Common myeloid progenitor, CD34-positive (primary cell): ENCODE measurements at places on chromosomes 12 and 14.

DNA sequence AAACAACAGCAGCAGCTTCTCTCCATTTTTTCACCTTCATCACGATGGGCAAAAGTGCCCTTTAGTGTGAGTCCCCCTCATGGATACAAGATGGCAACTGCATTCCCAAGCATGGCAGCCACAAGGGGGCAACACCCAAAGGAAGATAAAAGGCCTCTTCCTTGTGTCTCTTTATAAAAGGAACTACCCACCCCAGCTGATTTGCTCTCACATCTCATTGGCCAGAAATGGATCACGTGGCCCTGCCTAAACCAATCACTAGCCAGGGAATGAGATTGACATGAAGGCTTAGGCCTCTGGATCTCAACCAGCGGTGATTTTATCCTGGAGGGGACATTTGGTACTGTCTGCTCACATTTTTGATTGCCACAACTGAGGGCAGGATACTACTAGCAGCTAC lies 21.9 kb upstream of the IFT81 start:
- peak; percentile 85 for DNase-seq

DNA sequence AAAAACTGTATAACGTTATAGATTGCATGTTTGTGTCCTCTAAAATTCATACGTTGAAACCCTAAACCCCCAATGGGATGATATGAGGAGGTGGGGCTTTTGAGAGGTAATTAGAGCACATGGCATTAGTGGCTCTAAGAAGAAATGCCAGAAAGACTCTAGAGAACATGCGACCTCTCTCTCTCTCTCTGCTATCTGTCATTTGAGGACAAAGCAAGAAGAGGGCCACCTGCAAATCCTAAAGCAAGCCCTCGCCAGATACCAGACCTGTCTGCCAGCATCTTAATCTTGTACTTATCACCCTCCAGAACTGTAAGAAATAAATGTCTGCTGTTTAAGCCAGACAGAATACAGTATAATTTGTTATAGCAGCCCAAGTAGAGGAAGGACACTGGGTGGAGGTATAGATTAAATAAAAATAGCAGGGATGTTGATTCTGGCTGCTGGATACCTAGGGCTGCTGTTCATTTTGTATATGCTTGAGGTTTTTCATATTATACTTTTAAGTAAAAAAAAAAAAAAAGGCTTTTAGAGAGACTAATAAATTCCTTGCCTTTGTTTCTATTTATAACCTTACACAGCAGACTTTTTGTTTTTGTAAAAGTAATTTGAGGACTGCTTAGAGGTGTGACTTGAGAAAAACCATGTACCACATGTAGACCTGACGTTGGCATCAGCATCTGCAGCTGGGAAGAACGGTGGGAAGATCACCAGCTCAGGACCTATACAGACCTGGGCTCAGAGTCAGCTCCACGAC lies 26.9 kb downstream of the MOK start:
- no peak for DNase-seq

- no peak for DNase-seq
Observed at GRCh38 chr12:34392741-34393085, 370.4 kb downstream of the ALG10 start.

- peak; percentile 57 for DNase-seq
Observed at GRCh38 chr12:116060764-116061163, 216.7 kb downstream of the MED13L start.

- DNase-seq: peak; percentile 89
Observed at GRCh38 chr14:24312736-24313507, 1.6 kb downstream of the LTB4R start.

GRCh38 chr12:54016478-54016964 lies 7.7 kb downstream of the HOXC8 start:
- no peak for DNase-seq

- peak; percentile 35 for DNase-seq
Observed at GRCh38 chr12:128069359-128069997, 197.5 kb upstream of the TMEM132C start.

DNA sequence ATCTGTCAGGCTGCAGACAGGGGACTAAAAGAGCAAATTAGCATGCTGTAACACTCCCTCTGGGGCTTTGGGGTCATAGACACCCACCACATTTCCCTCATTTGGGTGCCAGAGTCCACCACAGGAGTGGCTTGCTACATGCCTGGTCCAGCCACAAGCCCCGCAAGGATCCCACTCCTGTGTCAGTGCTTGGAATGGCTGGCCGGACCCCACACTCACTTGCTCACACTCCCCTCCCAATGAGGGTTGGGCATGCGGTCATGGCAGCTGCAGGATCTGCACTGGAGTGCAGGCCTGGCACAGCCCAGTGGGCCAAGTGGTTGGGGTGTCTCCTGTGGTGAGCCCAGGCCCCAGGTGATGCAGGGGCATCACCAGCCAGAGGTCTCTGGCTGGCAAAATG lies 59.9 kb downstream of the TSPAN19 start:
- DNase-seq: no peak

- no peak for DNase-seq
Observed at GRCh38 chr14:92733007-92733406, 15.4 kb downstream of the LGMN start.

DNA sequence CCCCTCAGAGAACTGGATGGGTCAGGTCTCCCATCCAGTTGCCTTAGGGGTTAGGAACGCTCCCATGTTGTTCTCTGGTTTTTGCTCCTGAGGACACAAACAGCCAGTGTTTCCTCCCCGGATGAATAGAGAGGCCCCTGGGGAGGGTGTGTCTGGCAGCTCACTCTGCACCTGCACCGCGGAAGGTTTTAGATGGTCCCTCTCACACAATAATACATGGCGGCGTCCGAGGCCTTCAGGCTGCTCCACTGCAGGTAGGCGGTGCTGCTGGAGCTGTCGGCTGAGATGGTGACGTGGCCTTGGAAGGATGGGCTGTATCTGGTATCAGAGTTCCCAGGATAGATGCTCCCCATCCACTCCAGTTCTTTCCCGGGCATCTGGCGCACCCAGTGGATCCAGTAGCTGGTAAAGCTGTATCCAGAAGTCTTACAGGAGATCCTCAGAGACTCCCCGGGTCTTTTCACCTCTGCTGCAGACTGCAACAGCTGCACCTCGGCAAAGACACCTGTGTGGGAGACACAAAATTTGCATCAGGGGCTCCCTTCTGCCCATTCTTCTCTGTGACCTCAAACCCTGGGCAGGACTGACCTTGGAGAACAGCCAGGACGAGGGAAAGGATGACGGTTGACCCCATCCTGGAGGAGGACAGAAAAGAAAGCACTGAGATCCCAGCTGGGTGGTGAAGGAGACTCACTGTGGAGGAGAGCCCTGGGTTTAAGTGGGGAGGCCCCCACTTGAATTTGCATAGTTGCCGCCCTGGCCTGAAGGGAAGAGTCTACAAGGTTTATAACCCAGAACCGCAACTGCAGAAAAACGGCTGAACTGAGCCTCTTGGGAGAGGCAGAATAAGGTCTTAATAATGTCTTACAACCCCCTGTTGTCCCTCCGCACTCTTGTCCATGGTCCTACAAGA lies 1324.8 kb downstream of the TMEM121 start:
- DNase-seq: no peak

DNA sequence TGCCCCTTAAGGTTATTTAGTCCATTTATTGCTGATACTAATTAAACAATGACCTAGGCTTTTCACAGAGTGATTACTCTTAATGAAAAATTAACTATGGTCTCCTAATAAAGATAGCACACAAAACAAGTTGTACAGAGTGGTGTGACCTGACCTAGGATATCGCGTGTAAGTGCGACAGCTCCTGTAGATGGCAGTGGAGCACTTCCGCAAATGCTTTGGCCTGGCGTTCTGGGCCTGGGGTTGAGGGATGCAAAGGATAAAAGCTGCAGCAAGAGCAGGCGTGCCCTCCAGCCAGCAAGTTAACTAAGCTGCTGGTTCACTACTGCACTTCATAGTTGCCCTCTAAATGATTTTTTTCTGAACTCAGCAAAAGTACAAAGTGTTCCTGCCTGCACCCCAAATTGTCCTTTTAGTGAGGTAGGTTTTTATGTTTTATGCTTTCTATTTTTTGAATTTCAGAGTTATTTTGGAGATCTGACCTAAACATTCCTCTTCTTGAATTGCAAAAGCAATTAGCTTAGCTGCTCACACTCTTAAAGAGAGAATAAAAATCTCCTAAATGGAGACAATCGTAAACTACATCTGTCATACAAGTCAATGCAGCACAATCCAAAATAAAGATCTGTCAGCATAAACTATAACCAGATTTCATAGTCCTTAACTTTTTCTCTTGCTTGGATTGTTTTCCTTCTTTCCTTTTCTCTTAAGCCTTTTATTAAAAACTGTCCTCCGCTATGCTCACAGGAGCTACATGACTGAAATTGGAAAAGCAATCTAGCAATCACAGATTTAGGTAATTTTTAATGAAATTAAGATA lies 379.6 kb downstream of the LRIG3 start:
- DNase-seq: peak; percentile 62

- no peak for DNase-seq
Observed at GRCh38 chr14:71770431-71770830, 161.8 kb upstream of the RGS6 start.

GRCh38 chr14:51883232-51883631 lies 22.8 kb downstream of the GNG2 start:
- DNase-seq: no peak

DNA sequence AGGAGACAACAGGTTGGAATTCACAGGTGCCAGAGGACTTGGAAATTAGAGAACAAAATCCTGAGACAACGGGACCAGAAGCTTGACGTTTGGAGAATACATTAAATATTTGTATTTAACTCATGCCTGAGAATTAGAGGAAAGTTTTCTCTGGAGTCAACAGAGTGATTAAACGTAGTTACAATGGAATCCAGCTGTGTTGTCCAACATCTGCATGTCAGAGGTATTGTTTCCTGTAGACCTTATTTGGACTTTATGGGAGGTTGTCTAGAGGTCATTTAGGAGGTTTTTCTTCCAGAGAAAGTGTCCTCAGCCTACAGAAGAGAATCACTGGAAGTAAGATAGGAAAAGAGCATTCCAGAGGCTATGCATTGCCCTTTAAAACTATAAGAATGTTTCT lies 45.1 kb upstream of the RERGL start:
- no peak for DNase-seq

GRCh38 chr12:21065845-21066244 lies 65.1 kb upstream of the SLCO1B1 start:
- DNase-seq: peak; percentile 4

DNA sequence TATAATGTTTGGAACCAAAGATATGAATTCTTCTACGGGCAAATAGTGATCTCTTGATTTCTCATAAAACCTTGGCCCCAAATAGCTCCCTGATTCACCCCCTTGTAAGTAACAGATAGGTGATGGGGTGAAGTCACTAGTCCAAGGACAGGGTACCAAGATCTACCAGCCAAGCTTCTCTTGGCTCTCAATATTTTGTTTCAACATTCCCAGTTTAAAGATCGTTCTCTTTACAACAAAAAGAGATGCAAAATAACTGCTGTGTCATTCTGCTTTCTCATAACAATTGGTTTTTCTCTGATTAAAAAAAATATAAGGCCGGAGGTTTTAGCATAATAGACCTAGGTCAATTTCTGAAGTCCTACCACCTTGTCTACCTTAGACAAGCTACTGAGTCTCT lies 11.8 kb downstream of the PAH start:
- no peak for DNase-seq

GRCh38 chr14:51202914-51203665 lies 37.0 kb upstream of the TMX1 start:
- no peak for DNase-seq

DNA sequence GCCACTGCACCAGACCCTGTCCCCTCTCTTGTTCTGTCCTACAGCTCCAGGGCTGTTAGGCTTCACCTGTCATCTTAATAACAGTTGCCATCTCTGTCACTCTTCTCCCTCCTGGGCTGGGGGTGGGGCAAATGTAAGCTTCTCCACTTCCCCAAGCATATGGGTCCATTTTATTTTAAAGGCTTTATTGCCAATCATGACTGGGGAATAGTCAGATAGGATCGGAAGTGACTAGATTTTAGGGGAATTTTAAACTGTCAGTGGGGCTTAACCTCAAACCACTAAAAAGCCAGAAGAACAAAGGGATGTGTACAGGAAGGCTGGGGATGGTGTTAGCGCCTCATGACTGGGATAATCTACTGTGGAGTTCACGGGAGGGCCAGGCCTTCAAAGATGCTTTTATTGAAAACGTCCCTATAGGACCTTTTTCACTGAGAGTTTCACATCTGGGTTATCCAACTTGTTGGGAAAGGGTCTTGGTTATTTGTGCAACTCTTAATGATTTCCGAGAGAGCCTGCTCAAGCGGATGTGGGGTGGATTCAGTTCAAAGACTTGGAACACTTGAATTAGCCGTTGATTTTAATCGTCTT lies 41.6 kb downstream of the CHST11 start:
- DNase-seq: peak; percentile 69

DNA sequence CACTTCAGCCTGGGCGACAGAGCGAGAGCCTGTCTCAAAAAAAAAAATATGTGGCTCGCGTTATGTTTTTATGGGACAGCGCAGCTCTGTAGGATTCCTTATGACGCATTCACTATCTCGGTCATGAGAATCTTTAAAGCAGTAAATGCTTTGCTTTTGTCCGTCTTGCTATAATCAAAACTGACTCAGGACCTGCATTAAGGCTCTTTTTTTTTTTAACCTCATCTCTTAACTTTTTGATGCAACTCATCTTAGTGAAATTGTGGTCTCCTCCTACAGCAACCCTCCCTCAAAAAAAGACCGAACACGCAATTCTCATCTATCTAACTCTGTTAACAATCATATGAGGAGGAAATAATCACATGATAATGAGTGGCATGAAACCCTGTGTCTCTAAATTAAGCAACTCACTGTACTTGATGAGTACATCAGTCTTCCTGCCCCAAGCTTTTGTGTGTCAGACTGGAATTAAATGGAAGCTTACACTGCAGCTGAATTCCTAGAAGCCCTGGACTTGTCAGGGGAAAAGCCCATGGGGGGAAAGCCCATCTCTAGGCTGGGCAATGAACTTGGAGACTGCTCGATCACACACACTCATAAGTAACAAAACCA lies 4.3 kb downstream of the P2RX4 start:
- peak; percentile 43 for DNase-seq

DNA sequence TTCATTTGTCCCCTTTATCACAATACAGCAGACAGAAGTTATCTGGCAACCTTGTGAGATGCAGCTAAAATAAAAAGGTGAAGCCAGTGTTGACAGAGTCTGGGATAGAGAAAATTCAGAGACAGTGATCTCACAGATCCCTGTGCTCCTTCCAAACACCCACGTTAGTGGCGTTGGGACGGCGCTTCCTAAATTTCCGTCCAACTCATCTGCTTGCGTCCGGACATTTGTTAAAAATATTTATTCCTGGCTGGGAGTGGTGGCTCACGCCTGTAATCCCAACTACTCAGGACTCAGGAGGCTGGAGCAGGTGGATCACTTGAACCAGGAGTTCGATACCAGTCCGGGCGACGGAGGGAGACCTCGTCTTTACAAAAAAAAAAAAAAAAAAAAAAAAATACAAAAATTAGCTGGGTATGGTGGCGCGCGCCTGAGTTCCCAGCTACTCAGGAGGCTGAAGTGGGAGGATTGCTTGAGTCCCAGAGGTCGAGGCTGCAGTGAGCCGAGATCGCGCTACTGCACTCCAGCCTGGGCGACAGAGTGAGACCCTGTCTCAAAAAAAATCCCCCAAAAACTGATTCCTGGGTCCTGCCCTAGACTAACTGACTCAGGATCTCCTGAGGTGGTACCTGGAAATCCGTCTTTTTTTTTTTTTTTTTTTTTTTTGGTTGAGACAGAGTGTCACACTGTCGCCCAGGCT lies 708 bp upstream of the TCTN1 start:
- DNase-seq: no peak
